ENCODE measurements at places on chromosomes 3 and 15.

GRCh38 chr15:23038726-23039142 is 635 bp downstream of the TUBGCP5 start:
- peak; percentile 63 for DNase-seq

GRCh38 chr15:79381593-79381992 is 50.5 kb upstream of the MINAR1 start:
- no peak for DNase-seq

GRCh38 chr3:128311441-128311844 is 155.2 kb downstream of the DNAJB8 start:
- no peak for DNase-seq

GRCh38 chr3:14925729-14926591 is 21.4 kb upstream of the NR2C2 start:
- peak; percentile 76 for DNase-seq

DNA sequence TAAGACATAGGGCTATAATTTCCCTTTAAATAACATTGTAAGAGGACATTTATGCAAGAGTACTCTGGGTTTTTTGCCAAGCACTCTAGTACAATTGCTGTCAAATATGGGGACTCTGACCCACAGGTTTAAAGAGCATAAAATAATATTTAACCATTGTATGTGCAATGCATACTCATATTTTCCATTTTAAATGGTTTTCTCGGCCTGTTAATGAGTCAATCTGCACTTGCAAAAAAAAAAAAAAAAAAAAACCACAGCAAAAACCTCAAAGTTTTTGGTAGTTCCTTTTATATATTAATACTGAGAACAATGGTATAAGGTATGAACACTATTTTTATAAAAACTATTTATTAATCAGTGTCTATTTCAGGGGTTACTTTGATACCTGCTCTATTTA is 304.0 kb upstream of the CBLB start:
- DNase-seq, result no peak

DNA sequence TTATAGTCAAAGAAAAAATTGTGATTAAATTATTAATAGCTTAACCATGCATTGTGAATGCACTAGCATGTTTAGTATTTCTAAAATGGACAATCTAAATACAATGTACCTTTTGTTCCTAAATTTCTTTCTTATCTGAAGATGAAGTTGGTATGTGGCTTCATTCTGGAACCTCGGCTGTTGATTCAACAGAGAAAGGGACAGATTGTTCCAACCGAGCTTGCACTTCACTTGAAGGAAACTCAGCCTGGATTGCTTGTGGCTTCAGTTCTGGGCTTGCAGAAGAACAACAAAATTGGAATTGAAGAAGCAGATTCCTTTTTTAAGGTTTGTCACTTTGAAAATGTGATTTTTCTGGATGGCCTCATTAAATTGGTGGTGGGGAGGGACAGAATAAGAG is 32.6 kb downstream of the HPS3 start:
- DNase-seq, result no peak
